ENCODE measurements at places on chromosomes 7 and 10.

DNA sequence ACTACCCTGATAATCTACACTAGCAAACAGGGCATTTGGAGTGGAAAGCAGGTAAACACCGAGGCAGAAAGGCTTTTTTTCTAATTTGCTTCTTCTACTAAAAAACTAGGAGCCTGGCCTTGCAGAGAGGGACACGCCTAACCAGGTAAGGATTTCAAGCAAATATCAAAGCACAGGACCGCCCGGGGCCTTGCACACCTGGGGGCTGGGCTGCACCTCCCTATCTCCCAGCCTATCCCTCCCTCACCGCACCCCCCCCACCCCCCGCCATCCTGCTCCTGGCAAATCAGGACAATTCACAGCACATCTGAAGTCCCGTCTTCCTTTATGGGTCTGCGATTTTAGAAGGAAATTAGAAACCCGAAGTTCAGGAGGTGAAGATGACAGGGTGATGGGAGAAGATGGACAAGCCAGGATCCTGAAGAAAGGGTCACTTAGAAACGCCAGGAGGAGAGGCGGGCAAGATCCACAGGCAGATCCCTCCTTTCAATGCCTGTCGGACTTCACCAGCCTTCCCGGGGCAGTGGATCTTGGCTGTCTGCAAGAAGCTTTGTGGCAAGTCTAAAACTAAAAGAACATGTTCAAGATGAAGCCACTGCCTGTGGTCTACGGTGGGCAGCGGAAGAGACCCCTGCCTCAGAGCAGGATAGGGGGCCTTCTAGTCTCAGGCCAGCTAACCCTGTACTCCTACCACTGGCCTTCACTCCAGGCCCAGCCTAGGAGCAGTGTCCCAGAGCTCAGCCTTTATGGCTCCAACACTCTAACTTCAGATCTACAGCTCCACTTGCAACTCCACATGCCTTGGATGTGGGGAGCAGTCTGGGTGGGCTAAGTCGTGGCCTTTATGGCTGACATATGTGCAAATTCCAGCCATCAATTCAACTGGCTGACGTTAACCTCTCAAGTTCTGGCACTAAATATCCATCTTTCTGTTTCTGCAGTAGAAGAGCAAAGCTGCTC is 43.9 kb downstream of the TNS3 start:
- DNase-seq, result no peak

- DNase-seq, result no peak
These were observed 102.1 kb downstream of the AUTS2 start for GRCh38 chr7:69700331-69700730.

GRCh38 chr10:30185341-30185740 is 126.0 kb upstream of the JCAD start:
- DNase-seq, result no peak

DNA sequence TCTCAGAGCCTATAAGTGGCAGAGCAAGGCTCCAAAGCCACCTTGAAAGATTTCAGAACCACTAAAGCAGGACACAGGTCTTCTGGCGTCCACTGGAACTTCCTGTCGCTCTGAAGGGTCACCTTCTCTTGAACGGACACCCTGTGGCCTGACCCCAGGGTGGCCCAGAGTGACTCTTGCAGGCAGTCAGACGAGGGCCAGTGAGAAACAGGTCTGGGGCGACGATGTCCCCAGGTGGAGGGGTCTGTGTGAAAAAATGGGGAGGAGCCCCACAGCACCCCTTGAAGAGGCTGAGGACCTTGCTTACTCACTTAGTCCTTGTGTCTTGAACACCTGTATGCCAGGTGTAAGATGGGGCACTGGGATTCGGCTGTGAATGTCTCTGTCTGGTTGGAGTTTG is 946 bp upstream of the RASGEF1A start:
- DNase-seq, result no peak

- no peak for DNase-seq
These were observed 1683.8 kb downstream of the REEP3 start for GRCh38 chr10:65204999-65205398.

DNA sequence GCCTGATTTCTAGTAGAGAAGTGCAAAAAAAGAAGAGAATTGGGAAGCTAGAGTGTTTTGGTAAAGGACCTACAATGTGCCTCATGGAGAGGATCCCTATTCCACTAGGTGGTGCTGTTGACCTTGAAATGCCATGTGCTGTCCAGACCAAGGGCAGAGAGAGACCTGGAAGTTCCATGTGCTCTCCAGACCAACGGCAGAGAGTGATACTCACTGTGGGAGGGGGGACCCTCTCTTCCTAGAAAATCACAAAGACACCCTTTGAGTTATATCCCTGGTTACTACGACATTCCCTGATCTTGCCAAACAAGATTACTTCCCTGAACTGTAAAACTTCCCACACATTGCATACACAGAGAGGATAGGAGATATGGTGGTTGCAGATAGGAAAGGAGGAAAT is 212.7 kb upstream of the ZNF804B start:
- no peak for DNase-seq

DNA sequence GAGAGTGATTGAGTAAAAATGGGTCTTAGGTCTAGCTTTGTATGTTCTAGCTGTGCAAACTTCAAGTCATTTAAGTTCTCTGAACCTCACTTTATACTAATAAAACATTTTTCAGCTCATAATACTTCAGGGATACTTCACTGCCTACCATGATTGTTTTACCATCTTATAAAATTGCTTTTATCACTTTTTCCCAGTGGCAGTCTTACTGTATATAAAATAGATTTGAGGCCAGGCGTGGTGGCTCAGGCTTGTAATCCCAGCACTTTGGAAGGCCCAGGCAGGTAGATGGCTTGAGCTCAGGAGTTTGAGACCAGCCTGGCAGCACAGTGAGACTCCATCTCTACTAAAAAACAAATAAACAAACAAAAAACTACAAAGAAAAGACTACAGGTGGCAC is 17.4 kb downstream of the FGL2 start:
- no peak for DNase-seq

GRCh38 chr10:84826704-84827103 is 498.3 kb downstream of the CCSER2 start:
- no peak for DNase-seq

DNA sequence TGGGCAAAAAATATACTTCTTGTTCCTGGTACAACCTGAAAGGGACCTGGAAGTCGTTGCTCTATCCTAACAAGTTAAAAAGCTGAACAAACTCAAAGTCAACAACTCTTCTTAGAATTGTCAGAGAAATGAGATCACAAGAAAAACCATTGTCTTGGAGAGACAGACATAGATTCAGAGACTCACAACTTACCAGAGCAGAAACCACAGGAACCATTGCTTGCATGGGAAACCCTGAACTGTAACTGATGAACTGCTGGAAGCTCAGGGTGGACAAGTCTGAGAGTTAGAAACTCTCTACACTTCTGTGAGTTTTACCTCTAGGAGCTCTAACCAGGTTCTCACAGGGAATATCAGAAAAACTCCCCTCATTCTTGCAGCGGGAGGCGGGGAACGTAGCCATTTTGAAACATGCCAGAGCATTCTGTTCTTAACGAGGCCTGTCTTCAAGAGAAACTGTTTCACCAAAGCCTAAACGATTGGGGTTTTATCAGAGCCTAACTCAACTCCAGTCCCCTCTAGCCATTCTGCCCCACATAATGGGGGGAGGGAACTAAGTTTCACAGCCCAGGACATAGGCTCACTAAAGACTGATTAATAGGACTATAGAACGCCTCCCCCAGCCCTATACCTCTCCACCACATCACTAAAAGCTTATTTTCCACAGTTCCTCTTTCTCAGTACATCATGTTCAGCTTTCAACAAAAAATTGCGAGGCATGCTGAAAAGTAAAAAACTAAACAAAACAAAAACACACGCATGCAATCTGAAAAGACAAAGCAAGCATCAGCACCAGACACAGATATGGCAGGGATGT is 12.0 kb upstream of the GSDME start:
- no peak for DNase-seq

GRCh38 chr10:30430544-30431298 is 3.3 kb upstream of the MAP3K8 start:
- no peak for DNase-seq

DNA sequence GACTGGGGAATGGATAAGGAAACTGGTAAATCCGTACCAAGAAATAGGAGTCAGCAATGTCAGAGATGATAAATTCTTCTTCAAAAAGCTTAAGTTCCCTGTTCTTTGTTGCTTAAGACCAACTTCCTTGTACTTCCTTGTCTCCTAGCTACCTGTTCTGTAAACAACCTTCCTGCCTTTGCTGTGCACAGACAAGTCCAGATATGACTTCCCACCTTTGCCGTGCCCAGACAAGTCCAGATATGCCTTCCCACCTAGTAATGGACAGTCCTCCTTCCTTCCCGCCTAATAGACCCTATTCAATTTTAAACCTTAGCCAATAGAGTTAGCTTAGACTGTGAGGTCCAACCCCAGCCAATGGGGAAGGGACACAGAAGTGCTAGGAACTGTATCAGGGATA is 2.5 kb upstream of the ZNF33A start:
- no peak for DNase-seq

- no peak for DNase-seq
These were observed 380.4 kb upstream of the SORCS1 start for GRCh38 chr10:107544706-107545520.

GRCh38 chr10:95761939-95762492 is 6.1 kb downstream of the ENTPD1 start:
- no peak for DNase-seq

DNA sequence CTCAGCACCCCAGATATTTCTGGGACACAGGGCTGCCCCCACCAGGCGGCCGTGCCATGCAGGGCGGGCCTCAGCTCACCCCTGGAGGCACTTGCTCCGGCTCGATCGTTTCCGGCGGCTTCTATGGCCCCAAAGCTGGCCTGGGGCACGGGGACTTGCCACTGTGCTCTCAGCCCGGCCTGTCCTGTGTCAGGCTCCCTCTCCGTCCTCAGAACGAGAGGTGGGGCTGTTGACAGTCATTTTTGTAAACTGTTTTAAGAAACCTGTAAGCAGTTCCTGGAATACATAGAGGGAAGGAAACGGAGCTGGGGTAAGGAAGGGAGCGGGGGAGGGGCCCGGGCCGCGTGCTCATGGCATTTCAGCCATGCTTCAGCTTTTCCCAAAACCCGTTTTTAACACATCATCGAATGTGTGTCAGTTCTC is 30.7 kb upstream of the PRKAR1B start:
- DNase-seq, result no peak

- DNase-seq, result no peak
These were observed 1.4 kb downstream of the CCNJ start for GRCh38 chr10:96044736-96045135.

DNA sequence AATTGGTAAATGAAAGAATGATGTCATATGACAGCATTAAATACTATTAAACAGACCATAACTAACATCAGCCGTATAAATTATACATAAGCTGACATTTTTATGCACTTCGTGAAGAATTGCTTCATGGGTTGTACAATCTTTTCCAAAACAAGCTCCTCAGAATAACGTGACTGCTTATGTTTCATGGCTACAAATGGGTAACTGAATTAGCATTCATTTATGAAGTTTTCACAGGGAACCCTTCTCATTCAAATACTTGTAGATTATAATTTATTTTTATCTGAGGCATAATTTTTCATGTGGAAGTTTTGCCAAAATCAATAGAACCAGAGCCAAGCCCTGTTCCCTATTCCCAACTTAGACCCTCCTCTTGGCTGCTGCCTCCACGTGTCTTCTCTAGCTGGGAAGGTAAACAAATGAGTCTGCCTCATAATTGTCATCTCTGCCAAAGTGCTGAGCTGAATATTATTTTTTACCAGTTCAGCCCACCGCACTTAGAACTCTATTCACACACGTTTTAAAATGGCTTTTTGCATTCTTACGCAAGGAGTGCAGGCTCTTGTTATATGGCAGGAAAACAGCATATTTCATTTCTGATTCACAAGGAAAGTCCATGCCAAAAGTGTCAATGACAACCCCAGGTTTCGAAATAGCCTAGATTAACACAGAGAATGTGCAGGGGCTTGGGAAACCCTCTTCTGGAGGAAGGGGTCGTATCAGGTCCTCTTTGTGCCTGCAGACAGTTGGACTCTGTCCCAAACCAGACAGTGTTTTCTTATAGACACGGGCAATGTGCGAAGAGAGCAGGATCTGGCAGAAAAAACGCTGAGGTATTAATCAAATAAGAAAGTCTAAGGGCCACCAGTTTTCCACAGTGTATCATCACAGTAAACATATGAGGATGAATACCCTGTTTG is 370.7 kb upstream of the MGMT start:
- DNase-seq, result peak; percentile 27

- peak; percentile 75 for DNase-seq
These were observed 175.0 kb upstream of the LYZL2 start for GRCh38 chr10:30804478-30805055.

All from breast epithelium (tissue), 4 donors.